ENCODE measurements at places on chromosomes 16 and 17.

- no peak for DNase-seq
These were observed 83.2 kb downstream of the SPECC1 start for GRCh38 chr17:20092261-20092867.

DNA sequence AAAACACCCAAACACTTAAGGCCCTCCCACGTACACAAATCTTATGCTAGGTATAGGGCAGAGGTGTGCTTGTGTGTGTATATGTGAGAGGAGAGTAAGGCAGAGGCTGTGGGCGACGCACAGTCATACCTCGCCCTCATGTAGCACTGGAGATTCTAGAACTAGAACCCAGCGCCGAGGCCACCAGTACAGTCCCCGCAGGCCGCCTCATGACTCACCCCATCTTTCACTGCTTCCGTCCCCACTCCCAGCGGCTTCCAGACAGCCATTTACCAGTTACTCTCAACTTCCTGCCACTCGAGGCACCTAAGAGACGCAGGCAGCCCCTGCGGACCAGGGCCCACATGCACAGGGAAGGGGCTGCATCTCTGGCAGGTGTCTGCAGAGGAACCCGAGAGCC lies 23.2 kb upstream of the CYTH1 start:
- DNase-seq: no peak

DNA sequence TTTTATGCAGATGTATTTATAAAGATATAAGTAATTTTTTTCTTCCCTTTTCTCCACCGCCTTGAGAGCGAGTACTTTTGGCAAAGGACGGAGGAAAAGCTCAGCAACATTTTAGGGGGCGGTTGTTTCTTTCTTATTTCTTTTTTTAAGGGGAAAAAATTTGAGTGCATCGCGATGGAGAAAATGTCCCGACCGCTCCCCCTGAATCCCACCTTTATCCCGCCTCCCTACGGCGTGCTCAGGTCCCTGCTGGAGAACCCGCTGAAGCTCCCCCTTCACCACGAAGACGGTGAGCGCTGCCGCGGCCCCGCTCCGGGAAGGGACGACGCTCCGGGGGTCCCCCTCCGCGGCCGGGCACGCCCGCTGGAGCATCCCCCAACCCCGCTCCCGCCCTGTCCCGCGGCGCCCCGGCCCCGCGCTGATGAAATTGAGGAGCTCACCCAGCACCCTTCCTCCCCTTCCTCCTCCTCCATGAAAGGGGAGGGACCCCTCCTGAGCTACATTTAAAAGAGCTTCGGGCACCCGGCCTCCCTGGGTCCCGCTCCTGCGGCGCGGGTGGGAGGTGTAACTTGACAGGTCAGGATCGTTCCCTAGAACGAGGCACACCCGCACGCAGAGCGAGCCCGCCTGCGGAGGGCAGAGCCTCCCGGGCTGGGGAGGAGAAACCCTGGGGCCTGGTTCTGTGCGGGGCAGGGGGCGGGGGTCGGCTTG lies 706 bp downstream of the HLF start:
- DNase-seq: no peak

GRCh38 chr16:31676731-31677130 lies 149.0 kb downstream of the AHSP start:
- DNase-seq: no peak

- DNase-seq: no peak
These were observed 29.8 kb upstream of the SALL1 start for GRCh38 chr16:51180719-51181502.

DNA sequence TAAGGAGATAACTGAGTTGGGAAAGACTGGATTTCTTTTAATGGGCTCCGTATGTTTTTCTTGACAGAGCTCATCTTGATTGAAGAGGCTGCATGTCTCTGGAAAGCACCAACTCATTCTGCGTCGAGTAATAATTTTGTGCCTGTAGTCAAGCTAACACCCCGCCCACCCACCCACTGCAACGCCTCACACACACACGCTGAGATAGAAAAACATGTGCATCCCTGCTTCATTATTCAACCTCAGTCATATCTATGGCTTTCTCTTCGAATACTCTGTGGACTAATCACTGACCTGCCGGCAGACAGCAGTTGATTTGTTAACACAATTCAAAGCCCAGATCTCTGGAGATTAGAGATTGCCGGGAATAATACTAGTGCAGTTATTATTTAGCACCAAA lies 220.2 kb upstream of the TOM1L1 start:
- no peak for DNase-seq

- DNase-seq: no peak
These were observed 47.6 kb upstream of the CBFA2T3 start for GRCh38 chr16:89024546-89025060.

DNA sequence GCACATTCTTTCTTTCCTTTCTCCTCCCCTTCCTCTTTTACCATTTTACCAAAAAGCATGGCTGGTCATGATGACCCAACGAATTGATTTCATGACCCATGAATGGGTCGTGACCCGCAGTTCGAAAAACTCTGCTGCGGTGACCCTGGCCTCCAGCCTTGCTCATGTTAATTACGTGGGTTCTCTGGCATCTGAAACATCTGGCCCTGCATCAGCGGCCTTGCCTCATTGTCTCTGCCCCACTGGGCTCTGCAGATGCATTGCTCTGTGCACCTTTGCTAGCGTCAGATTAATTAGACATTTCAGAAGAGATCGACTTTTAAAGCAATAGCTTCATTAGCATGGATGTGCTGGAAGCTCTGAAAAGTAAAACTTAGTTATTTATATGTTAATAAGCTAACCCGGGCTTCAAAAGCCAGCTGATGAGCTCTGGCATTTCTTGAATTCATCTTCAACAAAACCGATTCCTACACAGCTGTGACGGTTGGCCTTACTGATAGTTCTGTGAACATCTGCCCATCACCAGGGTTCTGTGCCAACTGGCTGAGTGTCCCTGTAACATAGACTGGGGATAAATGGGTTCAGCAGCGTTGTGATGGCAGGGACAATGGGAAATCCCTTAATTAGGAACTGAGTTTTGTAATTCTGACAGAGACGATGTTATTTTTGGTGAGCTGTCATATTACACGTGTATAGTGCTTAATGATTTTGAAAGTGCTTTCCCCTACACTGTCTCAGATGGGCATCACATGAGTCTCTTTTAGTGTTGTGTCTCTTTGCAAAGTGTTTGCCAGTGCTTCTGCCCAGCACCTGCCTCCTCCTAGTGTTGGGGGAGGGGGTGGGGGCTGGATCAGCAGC lies 225.9 kb upstream of the EEF2KMT start:
- no peak for DNase-seq

GRCh38 chr16:7887316-7887715 lies 554.7 kb downstream of the RBFOX1 start:
- no peak for DNase-seq
